ENCODE measurements at places on chromosomes 12 and 14. TPM values are rescaled to one million over a fixed set of nuclear protein-coding genes. Genes with fewer than 3 reads are reported as not detected.

GRCh38 chr14:34971801-34972200 lies 11.0 kb upstream of the SRP54 start:
- DNase-seq: no peak

DNA sequence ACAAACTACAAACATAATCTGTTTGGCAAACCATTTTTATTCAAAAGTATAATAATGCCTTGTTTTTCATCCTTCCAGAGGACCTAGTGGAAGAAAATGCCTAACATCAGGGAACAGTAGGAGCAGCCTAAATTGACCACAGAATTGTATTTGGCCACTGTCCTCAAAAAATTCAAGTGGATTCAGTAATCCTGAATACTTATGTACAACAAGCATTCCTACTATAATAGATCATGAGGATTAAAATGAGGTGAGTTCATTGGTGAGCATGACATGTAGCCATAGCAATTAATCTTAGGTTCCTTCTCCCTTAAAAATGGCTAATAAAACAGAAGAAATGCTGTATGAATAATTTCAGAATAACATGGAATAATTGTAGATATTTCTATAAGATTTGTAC lies 209.3 kb downstream of the DAD1 start:
- no peak for DNase-seq

DNA sequence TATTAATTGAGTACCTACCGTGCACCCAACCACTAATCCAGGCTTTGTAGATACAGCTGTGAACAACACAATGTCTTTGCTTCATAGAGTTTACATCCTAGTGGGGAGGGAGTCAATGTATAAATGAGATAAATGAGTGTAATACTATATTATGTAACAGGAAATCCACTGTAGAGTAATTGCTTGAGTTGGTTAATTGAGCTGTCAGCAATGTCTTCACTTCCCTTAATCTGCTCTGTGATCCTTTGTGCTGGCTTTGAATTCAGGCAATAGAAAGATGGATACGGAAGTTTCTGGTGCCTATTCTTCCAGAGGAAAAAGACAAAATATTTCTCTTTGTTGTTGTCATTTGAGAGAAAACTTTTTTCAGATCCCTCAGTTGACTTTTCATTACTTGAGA lies 104.0 kb upstream of the SLC16A7 start:
- no peak for DNase-seq

DNA sequence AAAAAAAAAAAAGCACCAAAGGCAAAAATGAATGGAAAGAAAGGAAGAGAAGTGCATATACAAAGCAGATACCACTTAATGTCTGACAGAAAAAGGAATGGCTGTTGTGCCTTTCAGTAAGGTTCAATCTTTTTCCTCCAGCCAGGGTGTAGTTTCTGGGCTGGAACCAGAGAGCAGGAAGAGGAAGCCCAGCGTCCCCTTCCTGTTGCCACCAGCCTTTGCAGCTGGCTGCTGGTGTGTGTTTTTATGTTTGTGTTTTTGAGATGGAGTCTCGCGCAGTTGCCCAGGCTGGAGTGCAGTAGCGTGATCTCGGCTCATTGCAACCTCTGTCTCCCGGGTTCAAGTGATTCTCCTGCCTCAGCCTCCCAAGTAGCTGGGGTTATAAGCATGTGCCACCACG lies 64.6 kb upstream of the LTA4H start:
- DNase-seq: peak; percentile 35

GRCh38 chr12:79557690-79558315 lies 133.0 kb downstream of the PAWR start:
- no peak for DNase-seq

DNA sequence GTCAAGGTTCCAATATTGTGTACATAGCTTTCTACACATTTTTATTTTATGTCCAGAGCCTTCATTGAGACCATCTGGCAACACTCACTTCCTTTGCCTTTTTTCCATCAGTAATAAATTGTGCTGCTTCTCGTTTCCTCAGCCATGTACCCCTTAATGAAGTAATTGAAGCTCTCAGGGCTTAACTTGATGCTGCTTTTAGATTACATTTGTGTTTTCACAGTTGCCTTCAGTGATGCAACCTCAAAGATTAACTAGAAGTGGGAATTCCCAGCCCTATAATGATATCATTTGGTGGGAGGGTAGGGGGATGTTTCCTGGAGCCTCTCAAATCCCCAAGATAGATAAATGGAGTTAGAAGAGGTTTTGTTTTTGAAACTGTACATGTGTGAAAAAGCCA lies 80.2 kb upstream of the KRR1 start:
- no peak for DNase-seq

DNA sequence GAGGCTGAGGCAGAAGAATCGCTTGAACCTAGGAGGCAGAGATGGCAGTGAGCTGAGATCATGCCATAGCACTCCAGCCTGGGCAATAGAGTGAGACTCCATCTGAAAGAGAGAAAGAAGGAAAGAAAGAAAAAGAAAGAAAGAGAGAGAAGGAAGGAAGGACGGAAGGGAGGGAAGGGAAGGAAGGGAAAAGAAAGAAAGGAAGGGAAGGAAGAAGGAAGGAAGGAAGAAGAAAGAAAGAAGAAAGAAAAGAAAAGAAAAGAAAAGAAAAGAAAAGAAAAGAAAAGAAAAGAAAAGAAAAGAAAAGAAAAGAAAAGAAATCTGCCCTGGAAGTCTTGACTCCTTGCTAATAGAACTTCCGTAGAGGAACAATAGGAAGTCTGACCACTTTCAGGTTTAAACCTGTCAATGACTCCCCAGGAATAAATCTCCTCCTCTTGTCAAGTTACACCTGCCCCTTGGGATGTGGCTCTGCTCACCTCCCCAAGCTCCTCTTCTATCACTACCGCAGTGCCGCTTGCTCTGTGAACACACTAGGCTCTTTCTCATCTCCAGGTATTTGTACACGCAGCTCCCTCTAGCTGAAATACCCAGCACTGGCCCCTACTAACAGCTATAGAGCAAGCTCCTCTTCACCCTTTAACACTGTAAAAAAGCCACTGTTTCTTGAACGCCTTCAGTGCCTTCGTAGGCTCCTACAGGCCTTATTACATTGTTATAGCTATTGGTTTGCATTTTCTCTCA lies 773.1 kb upstream of the TBX3 start:
- no peak for DNase-seq

GRCh38 chr14:95360828-95361227 lies 41.1 kb upstream of the CLMN start:
- no peak for DNase-seq

DNA sequence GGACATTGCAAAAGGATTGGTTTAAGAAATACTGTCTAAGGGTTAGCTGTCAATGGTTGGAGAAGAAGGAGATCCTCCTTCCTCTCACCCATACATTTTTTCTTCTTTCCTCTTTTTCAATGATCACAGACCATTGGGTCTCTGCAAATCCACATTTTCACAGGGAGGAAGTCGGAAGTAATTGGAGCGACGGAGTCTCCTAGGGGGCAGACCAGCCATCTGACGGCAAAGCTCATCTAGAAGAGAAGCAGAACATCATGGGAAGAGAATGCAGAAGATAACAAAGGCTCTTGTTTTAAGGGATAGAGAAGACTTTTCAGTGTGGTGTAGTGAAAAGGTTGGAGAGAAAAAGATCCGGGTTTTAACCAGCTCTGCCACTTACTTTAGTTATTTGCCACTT lies 14.7 kb downstream of the MFAP5 start:
- DNase-seq: no peak

DNA sequence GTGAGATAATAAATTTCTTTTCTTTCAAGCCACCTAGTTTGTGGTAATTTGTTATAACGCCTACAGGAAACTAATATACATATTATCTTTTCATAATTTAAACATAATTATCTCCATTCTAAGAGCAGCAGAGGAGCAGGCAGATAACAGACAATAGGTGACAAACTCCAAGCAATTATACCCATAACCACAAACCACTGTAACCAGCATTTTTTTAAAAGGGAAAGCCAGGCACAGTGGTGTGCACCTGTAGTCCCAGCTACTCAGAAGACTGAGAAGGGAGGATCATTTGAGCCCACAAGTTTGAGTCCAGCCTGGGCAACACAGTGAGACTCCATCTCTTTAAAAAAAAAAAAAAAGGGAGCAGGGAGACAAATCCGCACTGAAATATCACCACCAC lies 54.9 kb downstream of the ATF7 start:
- DNase-seq: no peak

GRCh38 chr14:70856851-70857495 lies 47.7 kb upstream of the MAP3K9 start:
- DNase-seq: no peak

DNA sequence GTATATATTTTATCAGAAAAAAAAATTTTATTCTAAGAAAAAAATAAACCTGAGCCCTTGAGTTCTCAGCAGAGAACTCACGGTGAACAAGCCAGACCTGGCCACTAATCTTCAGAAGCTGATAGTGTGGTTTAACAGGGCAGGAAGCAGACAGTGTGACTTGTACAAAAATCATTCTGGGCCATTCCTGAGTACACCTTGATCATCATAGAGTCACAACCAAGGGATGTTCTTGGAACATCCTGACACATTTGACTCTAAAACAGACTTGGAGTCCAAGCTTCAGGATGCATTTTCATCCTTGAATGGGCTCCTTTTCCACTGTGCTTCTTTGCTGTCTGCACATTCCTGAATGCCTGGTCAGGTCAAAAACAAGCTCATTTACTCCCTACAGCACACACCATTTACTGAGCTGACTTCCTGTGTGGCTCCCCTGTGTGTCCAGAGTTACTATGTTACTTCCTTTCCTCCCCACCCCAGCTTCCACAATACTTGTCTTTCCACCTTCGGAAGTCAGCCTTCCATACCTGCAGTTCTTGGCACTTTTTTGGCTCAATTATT lies 112.0 kb downstream of the ANO6 start:
- DNase-seq: no peak

GRCh38 chr12:46657453-46658411 lies 168.1 kb downstream of the SLC38A4 start:
- no peak for DNase-seq

GRCh38 chr12:108043286-108043685 lies 85.8 kb upstream of the WSCD2 start:
- no peak for DNase-seq

- no peak for DNase-seq
Measured at GRCh38 chr12:25811656-25812126, 146.8 kb upstream of the RASSF8 start.

DNA sequence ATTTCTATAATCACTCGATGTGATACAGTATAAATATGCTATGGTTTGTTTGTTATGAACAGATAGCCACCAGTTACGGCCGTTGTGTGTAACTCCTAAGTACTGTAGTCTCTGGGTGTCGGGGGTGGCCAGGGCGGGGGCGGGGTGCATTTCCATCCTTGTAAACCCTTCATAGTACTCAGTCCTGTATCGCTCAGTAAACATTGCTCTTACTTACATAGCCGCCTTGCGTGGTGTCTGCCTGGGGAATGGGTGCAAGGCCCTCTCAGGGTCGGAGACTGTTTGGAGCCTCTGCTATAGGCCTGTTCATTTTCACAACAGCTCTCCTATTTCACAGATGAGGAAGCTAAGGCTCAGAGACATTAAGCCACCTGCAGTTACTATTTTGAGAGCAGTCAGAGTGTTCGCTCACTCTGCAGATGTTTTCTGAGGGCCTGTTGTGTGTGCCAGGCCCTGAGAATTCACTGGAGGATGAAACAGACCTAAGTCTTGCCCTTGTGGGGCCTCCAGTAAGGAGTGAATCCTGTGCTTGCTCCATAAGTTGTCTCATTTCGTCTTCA lies 42.5 kb downstream of the JDP2 start:
- DNase-seq: no peak

GRCh38 chr12:9040484-9041186 lies 51.3 kb downstream of the KLRG1 start:
- DNase-seq: no peak

GRCh38 chr12:51028126-51028812 lies 2.1 kb upstream of the SLC11A2 start:
- peak; percentile 31 for DNase-seq

DNA sequence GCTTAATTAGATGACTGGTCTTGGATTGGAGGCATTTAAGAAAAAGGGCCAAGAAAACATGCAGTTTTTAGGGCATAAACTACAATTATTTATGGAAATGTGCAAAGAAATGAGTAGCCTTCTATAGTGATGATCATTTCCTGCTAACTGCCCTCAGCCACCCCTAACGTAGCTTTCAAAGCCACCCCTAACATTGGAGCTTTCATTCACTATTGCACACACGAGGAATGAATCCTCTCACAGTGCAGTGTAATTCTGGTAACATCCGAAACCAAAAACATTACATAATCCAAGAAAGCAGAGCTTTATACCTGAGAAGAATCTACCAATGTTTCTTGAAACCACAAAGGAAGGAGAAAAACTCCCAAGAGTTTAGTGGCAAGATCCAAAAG lies 1003.6 kb downstream of the TMEM121 start:
- no peak for DNase-seq

DNA sequence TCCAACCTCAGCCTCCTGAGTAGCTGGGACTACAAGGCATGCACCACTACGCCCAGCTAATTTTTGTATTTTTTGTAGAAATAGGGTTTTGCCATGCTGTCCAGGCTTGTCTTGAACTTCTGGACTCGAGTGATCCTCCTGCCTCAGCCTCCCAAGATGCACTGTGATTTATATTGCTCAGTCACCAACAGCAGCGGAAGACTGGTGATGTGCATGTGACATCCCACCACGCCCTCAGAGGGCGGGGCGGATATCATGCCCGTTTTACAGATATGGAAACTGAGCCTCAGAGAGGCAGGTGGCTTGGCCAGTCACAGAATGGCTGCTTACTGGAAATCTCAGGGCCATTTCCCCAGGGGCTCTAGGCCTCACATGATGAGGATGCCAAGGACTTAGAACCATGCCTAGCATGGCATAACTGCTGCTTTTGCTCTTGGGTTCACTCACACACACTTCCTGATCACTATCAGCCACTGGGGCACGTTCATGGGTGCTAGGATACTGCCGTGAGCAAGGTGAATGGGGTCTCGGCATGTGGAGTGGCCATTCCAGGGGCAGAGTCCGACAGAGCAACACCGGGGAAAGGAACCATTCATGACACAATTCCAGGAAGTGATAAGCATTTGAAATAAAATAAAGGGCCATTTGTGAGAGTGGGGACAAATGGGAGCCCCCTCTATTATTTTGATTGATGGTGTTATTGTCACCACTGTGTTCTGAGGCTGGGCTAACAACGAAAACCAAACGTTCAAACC lies 31.9 kb downstream of the RBM19 start:
- no peak for DNase-seq

- no peak for DNase-seq
Measured at GRCh38 chr12:2412305-2412643, 359.5 kb downstream of the CACNA1C start.

- DNase-seq: no peak
Measured at GRCh38 chr12:128178966-128179365, 88.0 kb upstream of the TMEM132C start.

- peak; percentile 10 for DNase-seq
Measured at GRCh38 chr12:42145197-42145549, 499 bp upstream of the GXYLT1 start.

MYH6 gene
- total RNA-seq: 0.07 TPM

PTPRQ gene
- total RNA-seq: not detected

LMNTD1 gene
- total RNA-seq: not detected

TAS2R20 gene
- total RNA-seq: 2.1 TPM

WDHD1 gene
- total RNA-seq: 37.5 TPM

IL23A gene
- 8.0 TPM for total RNA-seq

ADCY4 gene
- 5.3 TPM for total RNA-seq

C1RL gene
- 31.4 TPM for total RNA-seq
